NCI-H774 (cell line): ENCODE measurements at places on chromosomes 3 and 15.
A peak's percentile ranks its signal among the peaks of the same experiment; 100 is the strongest.

- no peak for DNase-seq
These were observed 130.0 kb downstream of the RBMS3 start for GRCh38 chr3:29410660-29411405.

- no peak for DNase-seq
These were observed 44.8 kb downstream of the ABTB1 start for GRCh38 chr3:127717357-127718244.

- DNase-seq = no peak
These were observed 33.7 kb downstream of the HGD start for GRCh38 chr3:120648290-120648689.

DNA sequence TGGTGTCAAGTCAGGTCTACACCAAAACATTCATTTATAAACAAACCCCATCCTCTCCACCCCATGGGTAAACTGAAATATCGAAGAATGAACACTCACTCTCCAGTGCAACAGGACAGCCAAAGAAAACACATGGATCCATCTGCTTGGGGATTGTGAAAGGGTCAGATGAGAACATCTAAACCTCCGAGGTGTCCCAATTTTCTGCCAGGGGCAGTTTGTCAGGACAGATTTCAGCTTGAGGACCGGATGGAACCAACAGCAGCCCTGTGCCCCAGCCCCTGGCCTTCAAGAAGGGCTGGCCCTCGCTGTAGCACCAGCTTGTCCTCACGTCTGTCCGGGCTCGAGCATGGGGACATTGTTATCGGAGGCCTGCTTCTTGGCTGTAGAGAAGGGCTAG lies 45.5 kb downstream of the PCSK6 start:
- no peak for DNase-seq

- DNase-seq = no peak
These were observed 158.6 kb downstream of the UACA start for GRCh38 chr15:70604666-70605315.

DNA sequence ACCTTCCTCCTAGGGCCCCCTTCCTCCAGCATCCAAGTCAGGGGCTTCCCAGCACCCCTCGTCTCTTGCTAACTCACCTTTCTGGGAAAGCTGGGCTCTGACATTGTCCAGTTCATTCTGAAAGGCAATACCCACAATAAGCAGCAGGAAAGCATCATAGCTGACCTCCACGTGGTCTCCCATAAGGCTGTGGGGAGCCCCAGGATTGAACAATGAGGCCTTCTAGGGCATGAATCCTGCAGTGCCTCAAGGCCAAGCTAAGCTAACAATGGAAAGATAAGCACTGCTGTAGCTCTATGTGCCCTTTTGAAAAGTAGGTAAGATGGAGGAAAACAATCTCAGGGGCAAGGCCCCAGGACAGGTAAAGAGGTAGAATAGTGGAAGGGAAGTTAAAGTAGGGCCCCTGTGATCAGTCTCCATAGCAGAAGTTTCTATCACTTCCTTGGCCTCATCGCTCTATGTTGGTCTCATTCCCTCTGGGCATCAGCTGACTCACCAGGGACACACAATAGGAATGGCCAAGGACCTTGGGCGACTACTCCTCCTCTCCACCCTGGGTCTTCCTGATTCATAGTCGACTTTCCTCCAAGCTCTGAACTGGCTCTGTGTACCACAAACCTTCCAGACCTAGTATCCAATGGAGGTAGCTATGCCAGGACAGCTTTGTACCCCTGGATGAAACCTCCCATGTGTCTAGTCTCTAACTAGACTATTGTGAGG lies 11.7 kb downstream of the TRAIP start:
- no peak for DNase-seq

- no peak for DNase-seq
These were observed 422.2 kb downstream of the TBC1D5 start for GRCh38 chr3:17320266-17320665.

DNA sequence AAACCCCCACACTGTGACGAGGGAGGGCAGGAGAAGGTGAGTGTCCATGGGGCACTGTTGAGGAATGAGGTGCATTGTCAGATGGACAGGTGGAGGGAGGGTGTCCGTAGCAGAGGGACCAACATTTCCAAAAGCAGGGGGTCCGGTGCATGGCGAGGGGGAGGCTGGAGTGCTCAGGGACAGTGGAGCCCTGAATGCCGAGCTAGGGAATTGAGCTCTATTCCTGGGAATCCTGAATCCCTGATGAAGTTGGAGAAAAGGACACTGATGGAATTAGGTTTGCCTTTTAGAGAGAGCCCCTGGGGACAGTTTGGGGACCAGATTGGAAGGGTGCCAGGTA lies 7.9 kb upstream of the ANPEP start:
- no peak for DNase-seq

DNA sequence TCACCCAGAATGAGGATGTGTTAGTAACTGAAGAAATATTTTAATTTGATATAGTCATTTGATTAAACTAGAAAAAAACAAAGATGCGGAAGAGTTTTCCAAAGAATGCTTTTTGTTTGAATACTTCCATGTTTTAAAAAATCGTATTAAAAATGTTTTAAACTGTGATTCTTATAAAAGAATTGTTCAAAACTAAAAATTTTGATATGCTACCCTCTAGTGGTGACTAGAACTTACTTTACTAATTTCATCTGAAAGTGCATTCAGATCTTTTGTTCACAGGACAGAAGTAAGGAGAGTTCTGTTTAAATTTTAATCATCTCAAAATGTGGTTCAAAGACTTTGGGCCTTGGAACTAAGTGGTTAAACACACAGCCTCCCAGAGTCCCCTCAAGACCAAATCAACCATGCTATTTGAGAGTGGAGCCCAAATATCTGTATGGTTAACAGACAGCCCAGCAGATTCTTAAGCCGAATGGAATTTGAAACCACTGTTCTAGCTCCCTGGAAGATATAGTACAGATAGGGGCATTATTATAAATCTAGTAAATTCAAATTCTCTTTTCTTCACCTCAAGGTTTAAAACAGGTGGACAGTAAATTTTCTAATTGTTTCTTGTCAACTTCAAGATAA lies 45.2 kb upstream of the SYNPR start:
- no peak for DNase-seq

DNA sequence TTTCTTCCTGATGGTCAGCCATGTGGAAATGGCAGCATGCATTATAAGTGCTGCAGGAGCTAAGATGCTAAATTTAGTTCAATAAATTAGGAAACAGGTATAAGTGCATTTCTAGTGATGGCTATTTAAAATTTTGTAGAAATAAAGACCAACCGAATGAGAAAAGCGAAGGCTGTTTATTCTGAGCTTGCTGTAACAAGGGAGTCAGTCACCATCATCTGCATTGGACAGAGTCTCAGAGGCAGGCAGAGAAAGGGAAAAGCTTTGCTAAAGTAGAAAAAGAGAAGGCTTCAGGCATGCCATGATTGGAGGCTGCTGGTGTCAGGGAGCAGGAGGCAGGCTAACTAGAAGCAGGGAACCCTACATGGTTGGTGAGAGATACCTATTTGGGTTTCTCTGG lies 451.0 kb downstream of the EDEM1 start:
- DNase-seq = no peak

DNA sequence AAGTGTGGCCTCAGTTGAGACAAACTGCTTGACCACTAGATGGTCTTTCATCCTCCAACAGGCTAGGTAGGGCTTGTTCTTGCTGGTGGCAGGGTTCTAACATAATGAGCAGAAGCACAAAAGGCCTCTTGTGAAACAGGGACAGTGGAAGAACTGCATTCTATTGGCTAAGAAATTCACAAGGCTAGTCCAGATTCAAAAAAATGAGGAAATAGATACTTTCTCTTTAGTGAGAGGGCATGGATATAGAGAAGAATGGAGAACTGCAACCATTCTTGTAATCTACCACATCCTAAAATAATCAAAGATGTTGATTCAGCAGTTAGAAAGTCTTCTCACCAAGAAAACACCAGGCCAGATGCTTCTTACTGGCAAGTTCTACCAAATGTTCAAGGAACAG lies 143.7 kb upstream of the LRIG1 start:
- DNase-seq = no peak

GRCh38 chr3:78858174-78858573 lies 909.6 kb downstream of the ROBO1 start:
- DNase-seq = no peak

GRCh38 chr3:126197854-126198584 lies 17.6 kb upstream of the ALDH1L1 start:
- no peak for DNase-seq

GRCh38 chr15:31381801-31382712 lies 55.4 kb downstream of the KLF13 start:
- DNase-seq = no peak

DNA sequence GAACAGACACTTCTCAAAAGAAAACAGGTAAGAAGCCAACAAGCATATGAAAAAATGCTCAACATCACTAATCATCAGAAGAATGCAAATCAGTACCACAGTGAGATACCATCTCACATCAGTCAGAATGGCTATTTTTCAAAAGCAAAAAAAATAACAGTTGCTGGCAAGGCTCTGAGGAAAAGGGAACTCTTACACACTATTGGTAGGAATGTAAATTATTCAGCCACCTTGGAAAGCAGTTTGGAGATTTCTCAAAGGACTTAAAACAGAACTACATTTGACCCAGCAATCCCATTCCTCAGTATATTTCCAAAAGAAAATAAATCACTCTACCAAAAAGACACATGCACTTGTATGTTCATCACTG lies 95.6 kb downstream of the APBA2 start:
- no peak for DNase-seq

DNA sequence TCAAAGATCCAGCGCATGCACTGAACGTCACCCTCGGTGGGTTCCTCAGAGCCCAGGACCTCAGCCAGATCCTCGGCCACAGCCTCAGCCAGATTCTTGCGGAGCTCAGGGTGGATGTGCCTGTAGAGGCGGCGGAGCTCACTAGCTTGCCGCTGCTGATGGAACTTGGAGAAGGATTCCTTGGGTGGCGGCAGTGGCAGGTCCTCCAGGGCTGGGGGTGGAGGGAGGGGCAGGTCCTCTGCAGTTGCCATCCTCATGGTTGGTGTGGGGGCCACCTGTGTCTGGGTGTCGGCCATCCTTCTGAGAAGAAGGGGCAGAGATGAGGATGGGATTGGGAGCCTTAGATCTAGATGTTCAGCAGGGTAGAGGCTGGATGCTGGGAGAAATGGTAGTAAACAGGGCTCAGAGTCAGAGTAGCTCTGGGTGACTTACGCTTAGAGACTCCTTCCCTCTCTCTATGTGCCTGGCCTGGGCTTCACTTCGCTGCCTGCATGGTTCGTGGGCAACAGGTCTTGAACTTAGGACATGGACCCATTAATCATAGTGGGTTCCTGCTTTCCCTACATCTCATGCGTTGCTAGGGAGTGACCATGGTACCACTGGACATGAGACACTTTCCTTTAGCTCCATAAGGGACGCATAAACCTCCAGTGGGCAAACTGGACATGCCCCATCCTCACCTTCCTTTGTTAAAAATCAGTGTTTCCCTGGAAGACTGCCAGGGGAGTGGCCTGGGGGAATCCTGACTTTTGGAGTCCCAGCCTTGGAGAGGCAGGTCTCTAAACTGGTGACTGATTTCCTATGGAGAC lies 3.0 kb downstream of the XIRP1 start:
- DNase-seq = no peak

DNA sequence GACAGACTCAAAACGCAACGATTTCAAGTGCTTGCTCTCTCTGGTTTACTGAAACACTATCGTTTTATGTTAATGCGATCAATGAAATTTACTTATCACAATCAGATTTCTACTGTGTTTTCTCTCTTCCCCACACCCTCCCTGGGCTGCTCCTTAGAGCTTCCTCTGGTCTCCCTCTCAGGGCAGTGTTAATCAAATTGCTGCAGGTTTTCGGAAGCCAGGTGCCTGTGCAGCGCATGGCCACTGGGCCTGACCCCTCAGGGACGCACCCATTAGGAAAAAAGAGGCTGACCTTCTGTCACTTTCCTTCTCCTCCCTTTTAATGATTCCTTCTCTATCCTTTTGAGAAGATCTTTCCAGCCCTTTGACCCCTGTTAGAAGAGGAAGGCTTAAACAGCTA lies 134.5 kb upstream of the ONECUT1 start:
- no peak for DNase-seq

DNA sequence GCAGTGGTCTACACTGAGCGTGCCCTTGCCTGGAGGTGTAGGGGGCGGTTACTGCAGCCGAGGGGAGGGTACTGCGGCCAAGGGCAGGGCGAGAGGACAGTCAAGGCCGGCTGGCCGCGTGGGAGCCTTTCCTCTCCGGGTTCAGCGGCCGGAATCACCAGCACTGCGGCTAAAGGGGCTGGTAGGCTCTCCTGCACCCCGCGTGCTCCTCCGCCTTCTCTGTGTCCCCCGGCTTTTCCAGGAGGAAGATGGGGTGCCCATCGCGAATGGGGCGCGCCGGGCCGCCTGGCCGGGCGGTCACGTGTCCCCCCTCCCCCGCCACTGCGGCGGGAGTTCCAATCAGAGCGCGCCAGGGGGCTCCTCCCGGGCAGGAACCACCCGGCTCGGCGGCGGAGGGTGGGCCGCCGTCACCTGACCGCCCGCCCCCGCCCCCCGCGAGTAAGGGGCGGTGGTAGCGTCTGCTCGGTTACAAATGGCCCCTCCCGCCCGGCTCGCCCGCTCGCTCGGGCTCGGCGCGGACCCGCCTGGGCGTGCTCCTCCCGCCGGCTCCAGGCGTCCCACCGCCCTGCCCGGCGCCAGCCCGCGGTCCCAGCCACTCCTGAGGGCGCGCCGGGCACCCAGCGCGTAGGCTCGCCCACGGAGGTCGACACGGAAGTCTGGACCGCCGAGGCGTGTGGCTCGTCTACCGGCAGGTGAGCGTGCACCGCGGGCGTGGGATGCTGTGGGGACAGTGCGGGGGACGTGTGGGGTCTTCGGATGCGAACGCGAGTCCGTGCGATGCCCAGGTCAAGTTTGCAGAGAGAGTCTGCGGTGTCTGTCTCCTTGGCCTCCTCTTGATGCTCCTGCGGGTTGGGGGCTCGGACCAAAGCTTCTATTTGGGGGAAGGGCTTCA lies 242.6 kb upstream of the TOPAZ1 start:
- peak; percentile 37 for DNase-seq

DNA sequence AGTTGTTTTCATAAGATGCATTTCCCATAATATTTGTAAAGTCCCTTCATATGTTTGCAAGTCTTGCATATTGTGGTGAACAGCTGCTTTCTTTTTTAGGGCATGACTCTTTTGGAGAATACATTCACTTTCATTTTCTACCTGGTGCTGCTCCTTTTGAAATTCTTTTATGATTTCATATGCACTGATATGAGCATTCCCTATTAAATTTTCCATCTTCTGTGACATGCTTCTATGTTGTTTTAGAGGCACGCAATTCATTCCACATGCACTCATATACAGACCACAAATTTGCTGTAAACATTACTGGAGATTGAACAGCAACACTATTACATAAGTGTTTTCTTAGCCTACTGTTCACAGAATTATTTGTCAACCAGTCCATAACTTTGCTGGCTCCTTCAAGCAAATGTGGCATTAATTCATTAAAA lies 92.8 kb upstream of the TNFSF10 start:
- no peak for DNase-seq
